GM04503 (cell line): ENCODE measurements at places on chromosomes 4 and X.
A peak's percentile ranks its signal among the peaks of the same experiment; 100 is the strongest.

GRCh38 chrX:54042609-54043021 is 1.7 kb downstream of the PHF8 start:
- peak; percentile 6 for DNase-seq

DNA sequence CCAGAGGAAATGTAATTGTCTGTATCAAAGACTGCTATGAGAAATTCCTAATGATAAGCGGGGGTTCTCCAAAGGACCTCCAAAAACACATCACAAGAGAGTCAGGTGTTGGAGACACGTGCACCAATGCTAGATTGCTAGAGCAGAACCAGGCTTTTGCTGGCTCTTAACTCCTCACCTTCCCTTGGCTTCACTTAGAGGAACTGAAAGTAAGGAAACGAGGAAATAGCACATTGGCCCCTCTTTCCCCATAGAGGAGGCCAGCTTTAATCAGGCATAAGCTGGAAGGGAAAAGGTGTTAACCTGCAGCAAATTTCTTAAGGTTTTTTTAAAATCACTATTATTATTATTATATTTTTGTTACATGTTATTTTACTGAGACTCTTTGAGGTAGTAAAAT is 13.6 kb downstream of the OTC start:
- DNase-seq, result no peak

DNA sequence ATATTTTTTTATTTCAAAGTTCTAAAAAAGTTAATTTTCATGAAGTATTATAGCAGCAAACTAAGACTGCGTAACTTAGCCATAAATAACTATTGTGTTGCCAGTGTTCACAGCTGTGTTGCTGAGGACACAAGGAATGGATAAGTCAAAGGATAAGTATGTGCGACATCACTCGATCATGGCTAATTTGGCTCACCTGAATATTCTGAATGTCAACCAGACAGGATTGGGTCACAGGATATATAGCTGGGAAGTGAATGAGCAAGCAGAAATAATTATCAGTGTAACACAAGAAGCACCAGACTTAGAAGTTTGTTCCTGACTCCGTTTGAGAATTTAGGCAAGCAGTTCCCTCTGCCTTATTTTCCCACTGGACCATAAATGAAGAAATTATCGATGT is 33.9 kb downstream of the PRDM8 start:
- no peak for DNase-seq

GRCh38 chrX:16695079-16695676 is 17.3 kb downstream of the CTPS2 start:
- no peak for DNase-seq

GRCh38 chrX:41142130-41142910 is 57.1 kb downstream of the USP9X start:
- no peak for DNase-seq

- no peak for DNase-seq
Measured at GRCh38 chr4:81130569-81130968, 84.5 kb downstream of the PRKG2 start.

- no peak for DNase-seq
Measured at GRCh38 chrX:40623665-40624064, 437 bp downstream of the MPC1L start.

DNA sequence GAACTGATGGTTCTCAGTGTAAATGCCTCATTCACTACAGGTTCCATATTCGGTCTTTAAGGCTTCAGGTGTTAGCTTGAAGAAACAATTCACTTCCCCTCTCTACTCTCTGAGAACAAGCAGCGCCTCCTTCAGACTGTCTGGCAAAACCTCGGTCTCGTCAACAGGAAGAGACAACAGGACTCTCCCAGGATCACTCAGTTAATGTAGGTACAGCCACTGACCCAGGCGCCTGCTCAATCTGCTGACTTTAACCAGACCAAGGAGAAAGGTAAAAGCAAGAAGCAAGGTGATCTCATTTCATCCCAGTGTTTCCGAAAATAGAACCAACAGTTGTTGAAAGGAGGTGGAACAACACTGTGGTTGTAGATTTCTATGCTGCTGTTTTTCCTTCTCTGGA is 102.2 kb downstream of the SLC2A9 start:
- DNase-seq, result no peak

DNA sequence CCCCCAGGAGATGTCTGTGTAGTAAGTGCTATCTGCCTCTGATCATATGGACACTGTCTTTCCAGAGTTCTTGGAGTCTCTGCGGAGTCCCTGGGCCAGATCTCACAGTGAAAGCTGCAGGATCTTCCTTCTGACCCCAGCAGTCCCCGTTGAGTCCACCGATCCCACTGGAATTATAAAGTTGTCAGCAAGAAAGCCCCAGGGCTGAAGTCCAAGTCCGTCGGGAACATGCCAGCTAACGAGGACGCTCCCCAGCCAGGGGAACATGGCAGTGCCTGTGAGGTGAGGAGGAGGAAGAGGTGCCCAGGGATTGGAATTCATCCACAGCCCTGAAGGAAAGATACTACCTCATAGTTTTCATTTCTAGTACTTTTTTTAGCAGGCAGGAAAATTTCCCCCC is 9.3 kb downstream of the ZNF81 start:
- DNase-seq, result no peak

DNA sequence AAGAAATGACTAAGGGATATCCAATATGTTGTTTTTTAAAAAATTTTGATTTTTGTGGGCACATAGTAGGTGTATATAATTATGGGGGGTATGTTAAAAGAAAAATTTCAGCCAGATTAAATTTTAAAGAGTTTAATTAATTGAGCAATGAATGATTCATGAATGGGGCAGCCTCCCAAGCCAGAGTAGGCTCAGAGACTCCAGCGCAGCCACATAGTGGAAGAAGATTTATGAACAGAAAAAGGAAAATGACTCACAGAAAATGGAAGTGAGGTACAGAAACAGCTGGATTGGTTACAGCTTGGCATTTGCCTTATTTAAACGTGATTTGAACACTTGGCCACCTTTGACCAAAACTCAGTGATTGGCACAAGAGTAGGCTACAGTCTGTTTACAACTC is 91.7 kb downstream of the SPATA18 start:
- no peak for DNase-seq

DNA sequence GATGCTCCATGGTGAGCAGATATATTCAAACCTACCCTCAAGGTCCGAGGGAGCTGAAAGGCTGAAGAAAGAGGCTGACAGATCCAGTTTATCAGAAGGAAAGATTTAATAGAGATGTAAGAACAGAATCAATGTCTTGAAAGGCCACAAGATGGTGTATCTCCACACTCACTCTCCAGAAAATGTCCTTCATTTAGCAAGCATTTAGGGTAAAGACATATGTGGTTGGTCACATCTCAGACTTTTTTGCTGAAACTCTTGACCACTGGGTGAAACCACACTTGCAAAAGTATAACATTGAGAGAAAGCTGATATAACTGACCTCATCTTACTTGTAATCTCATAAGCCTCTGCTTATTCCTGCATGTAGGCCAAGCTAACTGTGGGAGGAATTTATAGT is 745.8 kb upstream of the GALNTL6 start:
- no peak for DNase-seq

DNA sequence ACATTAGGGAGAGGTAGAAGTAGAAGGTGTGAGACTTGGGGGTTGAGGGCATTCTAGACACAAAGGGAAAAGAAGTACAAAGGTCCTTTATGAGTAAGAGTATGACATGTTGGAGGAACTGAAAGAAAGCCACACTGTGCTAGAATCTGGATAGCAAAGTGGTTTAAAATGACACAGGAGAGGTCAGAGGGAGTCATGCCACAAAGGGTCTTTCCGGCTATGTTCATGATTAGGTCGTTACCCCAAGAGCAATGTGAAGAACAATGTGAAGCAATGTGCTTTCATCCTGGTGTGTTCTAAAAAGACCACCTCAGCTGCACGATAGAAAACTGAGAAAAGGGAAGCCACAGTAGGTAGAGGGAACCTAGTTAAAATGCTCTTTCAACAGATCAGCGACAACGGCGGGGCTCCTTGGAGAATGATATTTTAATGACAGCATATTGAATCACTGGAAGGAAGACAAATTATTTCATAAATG is 29.2 kb downstream of the SMIM14 start:
- DNase-seq, result no peak
